ENCODE measurements at places on chromosomes 7 and 10.

- no peak for DNase-seq
Measured at GRCh38 chr10:70508912-70509756, 30.6 kb downstream of the PALD1 start.

- DNase-seq: no peak
Measured at GRCh38 chr7:114148779-114149178, 230.0 kb upstream of the PPP1R3A start.

DNA sequence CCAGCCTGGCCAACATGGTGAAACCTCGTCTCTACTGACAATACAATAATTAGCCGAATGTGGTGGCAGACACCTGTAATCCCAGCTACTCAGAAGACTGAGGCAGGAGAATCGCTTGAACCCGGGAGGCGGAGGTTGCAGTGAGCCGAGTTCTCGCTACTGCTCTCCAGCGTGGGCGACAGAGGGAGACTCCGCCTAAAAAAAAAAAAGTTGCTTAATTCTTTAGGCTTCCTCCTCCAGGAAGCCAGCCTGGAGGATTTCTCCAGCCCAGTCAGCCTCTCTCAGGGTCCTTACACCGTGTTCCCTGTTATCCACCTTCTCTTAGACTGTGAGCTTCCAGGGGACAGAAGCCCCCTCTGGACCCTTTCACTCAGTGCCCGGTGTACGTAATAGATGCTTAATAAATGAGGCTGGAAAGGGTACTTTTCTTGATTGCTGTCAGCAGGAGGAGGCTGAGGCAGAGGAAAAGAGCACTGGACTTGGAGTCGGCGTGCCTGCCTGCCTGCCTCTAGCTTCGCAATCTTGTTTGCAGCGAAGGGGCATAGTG lies 16.4 kb upstream of the NODAL start:
- no peak for DNase-seq

DNA sequence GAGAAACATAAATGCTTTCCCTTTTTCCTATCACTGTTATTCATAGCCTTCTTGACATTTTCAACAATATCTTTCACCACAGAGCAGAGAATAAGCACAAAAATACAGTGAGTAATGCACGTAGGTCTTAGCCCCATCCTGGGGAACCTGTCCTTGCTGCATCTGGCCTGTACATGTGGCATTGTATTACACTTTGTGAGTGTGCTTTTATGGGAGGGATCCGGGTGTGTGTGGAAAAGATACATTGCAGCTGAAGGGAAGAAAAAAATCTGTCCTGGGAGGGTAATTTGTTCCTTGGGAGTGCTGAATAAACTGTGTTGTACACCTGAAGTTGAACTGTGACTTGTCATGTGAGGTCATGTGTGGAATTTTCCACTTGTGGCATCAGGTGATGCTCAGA lies 422.7 kb upstream of the LRGUK start:
- peak; percentile 58 for DNase-seq

DNA sequence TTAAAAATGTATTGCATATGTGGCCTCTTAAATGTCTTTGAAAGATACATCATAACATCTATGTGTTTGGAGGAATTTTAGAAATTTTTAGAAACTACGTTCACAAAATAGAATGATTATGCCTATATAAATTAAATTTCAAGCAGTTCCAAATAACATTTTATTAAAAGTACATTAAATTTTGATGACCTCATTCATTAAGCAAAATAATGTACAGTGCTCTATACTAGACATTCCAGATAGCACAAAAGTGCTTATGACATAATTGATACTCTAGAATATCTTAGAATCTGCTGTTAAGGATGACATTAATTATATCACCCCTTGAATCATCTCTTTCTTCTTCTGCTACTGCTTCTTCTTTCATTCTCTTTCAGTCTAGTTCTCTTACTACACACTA lies 528.9 kb downstream of the GFRA1 start:
- no peak for DNase-seq

DNA sequence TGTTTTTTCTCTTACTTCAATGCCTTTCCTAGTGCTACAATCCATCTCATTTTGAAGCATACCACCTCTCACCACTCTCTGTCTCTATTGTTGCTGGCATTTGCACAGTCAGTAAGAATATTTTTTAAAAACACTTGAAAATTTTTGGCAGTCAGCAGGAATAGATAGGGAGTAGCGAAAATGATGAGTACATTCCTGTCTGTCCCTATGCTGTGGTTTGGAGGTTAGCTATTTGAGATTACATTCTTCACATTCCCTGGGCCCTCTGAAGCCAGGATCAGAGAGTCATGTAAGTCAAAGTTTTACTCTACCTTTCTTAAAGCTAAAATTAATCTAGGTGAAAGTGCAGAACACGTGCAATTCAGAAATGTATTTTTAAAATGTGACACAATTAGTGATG lies 53.0 kb upstream of the MAGI2 start:
- no peak for DNase-seq

- no peak for DNase-seq
Measured at GRCh38 chr7:116497708-116498107, 1.8 kb upstream of the CAV2 start.

- peak; percentile 94 for DNase-seq
Measured at GRCh38 chr10:89337484-89337883, 9.7 kb downstream of the IFIT3 start.

GRCh38 chr10:75014516-75015230 lies 96.8 kb upstream of the SAMD8 start:
- no peak for DNase-seq

DNA sequence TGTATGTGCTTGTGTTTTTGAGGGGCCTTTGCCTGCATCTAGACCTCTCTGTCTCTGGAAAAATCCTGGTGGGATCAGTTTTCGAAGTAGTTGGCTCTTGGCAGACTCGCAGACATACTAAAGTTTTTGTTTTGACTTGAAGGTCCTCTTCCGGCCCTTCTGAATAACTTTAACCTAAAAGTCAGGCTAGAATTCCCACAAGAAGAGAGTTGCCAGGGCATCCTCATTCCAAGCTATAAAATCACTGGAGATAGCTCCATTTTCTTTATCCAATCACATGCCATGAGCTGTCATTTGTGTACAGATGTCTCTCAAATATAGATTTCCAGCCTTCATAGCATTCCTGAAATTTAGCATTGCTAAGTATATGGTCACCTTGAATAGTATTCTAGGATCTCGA lies 967.8 kb downstream of the LRMDA start:
- DNase-seq: no peak

DNA sequence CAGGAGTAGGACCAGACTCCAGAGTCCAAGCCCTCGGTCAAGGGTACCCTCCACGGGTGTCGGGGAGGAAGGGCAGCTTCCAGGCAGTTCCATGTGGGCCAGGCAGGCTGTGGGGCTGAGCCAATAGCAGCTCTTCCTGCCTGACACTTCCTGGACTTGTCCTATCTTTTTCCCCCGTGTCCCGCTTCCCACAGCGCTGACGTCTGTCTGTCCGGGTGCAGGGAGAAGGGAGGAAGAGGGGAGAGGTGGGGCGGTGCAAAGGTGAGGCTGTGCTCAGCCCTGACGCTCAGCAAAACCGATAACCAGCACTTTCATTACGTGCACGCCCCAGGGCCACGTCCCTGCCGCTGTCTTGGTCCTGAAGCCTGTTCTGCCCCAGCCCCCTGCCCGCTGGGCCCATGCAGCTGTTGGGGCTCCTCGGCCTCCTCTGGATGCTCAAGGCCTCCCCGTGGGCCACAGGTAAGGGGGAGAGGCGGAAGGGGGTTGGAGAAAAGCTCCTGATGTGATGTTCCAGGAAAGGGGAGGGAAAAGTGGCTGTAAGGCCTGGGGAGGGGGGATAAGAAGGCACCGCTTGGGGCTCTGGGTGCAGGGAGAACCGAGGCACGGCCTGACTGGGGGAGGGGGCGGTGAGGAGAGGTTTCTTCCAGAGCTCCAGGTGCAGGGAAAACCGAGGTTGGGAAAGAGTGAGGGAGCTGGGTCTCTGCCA lies at the start of gene MUC3A:
MUC3A (plus strand) TSS at position 308 of the 706 bp plus-strand sequence; CDS start at position 399, 91 bp downstream.
- DNase-seq: no peak

DNA sequence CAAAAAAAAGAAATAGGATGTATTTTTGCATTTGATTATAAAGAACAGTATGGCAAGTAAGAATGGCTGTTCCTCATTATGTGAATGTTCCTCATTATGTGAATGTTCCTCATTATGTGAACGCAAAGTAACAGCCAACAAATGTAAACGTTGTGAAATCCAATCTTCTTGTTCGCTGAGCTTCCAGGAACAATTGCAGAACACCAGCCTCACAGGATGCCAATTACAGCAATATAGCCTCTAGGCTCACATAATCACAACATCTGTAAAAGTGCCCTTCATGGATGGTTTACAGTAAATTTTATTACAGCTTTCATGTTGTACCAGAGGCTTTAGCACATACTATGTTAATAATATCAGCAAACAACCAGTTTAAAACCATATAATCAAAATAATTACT lies 71.6 kb downstream of the THSD7A start:
- DNase-seq: peak; percentile 52

DNA sequence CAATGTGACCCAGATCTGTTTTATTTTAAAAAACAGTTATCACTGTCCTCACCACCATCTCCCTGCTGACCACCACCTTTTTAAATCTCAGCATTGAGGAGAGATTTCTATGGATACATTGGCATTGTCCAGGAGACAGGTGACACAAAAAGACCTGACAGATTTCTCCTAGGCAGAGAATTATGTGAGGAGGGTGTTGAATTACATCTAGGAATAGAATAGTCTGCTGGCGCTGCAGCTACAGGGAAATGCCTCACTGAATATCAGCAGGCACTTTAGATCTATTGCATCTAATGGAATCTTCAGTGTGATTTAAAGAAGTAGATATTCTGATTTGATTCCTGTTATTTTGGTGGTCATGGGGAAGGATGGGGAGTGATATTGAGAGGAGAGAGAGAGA lies 593.5 kb downstream of the NRG3 start:
- no peak for DNase-seq

DNA sequence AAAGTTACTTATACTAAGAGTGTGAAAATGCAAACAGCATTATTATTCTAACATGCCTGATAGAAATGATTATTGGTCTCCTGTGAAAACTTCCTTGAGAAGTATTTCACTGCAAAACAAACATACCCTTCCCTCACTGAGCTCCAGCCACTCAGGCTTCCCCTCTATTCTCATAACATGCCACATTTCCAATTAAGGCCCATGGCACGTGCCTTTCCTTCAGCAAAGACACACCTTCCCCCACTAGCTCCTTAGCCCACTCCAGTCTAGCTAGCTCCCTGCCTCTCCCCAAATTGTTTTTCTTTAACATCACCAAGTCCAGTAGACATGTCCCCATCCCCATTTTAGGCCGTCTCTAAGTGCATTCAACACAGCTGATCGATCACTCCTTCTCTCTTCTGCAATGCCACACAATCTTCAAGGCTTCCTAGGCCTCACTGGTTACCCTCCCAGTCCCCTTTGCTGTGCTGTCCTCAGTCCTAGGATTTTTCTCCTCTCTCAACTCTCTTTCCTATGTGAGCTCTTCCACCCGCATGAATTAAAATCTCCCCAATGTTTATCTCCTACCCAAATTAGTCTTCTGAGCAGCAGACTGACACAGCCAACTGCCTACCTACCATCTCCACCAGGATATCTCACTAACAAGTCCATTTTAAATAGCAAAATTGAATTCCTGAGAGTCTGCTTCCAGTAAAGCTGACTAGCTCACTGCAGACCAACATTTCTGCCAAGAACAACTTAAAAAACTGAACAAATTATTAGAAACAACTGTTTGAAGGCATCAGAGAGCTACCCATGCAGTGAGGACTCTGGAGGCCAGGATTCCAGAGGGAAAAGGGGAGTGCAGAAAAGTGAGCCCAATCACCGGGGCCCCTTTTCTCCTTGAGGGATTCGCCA lies 11.9 kb downstream of the CYTH3 start:
- no peak for DNase-seq

- DNase-seq: no peak
Measured at GRCh38 chr10:106619346-106619745, 545.2 kb downstream of the SORCS1 start.

DNA sequence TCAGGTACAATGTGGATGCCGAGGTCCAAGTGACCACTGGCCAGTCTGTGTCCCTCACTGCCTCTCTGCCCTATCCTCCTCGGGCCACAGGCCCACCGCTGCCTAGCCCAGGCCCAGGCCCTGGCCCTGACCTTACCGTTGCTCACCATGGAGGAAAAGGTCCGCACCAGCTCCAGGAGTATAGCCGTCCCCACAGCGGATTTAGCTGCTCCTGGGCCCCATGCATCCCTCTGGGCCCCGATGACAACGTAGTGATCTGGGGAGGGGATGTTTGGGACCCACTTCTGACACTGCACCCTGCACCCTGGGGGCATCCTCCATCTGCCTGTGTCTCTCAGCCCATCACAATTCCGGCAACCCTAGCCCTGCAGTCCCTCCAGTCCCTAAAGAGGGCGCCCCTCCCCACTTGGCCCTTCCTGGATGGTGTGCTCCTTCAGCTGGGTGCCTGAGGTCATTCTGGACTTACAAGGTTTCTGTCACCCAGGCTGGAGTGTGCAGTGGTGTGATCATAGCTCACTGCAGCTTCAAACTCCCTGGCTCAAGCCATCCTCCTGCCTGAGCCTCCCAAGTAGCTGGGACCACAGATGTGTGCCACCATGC lies 12.1 kb downstream of the TFR2 start:
- peak; percentile 41 for DNase-seq

DNA sequence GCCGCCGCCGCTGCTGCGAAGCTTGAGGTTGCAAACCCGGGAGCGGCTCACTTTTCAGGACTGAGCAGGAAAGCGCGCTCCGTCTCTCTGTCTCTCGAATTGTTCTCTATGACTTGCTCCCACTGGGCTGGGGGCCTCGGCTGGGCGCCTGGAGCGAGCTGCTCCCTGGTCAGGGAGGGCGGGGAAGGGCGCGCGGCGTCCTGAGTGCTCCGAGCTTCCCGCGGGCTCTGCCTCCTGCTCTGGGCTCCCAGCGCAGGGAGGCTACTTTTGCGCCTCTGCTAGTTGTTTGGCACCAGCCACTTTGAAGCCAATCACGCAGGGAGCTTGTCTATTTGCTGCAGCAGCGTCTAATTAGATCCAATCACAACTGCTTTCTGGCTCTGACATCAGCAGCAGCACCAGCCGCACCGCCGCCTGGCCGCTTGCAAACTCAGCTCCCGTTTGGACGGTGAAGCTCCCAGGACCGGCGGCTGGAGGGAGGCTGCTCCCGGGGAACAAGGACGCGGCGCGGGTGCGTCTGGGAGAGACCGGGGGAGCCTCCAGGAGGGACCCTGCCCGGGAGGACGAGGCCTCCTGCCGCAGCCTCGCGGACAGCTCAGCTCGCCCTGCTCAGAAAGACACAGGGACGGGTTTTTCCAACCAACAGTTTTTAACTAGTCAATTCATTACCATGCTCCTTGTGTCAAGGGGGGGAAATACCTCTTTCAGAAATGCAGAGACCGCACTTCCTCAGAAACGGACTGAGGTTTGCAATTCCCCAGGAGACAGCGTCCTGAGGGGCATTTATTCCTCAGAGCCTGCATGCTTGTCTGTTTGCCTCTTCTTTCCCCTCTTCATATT lies at the start of gene ADARB2:
ADARB2 (minus strand) TSS at position 304 of the 840 bp plus-strand sequence.
- peak; percentile 49 for DNase-seq

DNA sequence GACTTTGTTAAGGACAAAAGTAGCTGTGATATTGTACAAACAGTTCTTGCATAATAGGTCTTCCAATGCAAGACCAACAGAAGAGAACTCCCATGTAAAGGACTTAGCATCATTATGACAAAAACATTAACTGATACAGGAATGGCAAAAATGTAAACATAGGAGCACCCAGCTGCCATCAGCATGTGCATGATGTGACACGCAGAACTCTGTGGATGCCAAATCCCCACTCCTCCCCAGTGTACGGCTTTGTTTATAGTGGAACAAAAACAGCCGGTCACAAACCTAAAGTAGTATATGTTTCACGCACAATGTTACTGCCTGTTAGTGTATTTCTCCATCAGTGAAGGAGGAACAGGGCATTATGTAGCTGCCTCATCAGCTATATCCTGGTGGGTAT lies 316.0 kb upstream of the AOAH start:
- DNase-seq: peak; percentile 26

GRCh38 chr7:74598558-74598957 lies 59.0 kb upstream of the GTF2I start:
- DNase-seq: no peak

Measured in epithelial cell of esophagus (primary cell).